ENCODE measurements at places on chromosomes 16 and 17.
A peak's percentile ranks its signal among the peaks of the same experiment; 100 is the strongest.

DNA sequence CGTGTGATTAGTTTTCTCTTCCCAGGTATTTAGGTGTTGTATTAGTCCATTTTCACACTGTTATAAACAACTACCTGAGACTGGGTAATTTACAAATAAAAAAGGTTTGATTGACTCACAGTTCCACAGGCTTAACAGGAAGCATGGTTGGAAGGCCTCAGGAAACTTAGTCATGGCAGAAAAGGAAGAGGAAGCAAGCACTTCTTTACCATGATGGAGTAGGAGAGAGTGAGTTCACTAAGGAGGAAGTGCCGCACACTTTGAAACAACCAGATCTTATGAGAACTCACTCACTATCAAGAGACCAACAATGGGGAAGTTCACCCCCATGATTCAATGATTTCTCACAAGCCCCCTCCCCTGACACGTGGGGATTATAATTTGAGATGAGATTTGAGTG is 1343.7 kb upstream of the GOT2 start:
- H3K4me1 ChIP-seq = no peaks in the 10 kb centered on the region
- H3K27ac ChIP-seq = no peak overlapping the region
- no peaks in the 10 kb centered on the region for H3K36me3 ChIP-seq
- no peak overlapping the region for H3K4me3 ChIP-seq
- H3K27me3 ChIP-seq = no peaks in the 10 kb centered on the region
- no peak for DNase-seq

- no peaks in the 10 kb centered on the region for H3K36me3 ChIP-seq
- H3K4me3 ChIP-seq = no peak overlapping the region
- no peak for DNase-seq
- no peaks in the 10 kb centered on the region for H3K4me1 ChIP-seq
- H3K27me3 ChIP-seq = no peaks in the 10 kb centered on the region
Measured at GRCh38 chr17:17525956-17526355, 29.8 kb upstream of the RASD1 start.

DNA sequence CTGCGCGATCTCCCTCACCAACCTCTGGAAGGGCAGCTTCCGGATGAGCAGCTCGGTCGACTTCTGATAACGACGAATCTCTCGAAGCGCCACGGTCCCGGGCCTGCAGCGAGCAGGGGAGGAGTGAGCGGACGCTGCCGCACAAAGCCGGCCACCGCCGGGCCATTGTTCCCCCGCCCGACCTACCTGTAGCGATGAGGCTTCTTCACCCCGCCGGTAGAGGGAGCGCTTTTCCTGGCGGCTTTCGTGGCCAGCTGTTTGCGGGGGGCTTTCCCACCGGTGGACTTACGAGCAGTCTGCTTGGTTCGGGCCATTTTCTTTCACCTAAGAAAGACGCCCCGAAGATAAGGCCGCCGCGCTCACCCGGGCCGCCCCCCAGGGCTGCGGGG is 5.8 kb upstream of the UNK start:
- peaks cover 35% of the 10 kb centered on the region for H3K4me1 ChIP-seq
- peak overlapping the region; percentile 97 for H3K27ac ChIP-seq
- peaks cover 21% of the 10 kb centered on the region for H3K36me3 ChIP-seq
- peak; percentile 65 for DNase-seq
- peak overlapping the region; percentile 86 for H3K4me3 ChIP-seq
- no peaks in the 10 kb centered on the region for H3K27me3 ChIP-seq

DNA sequence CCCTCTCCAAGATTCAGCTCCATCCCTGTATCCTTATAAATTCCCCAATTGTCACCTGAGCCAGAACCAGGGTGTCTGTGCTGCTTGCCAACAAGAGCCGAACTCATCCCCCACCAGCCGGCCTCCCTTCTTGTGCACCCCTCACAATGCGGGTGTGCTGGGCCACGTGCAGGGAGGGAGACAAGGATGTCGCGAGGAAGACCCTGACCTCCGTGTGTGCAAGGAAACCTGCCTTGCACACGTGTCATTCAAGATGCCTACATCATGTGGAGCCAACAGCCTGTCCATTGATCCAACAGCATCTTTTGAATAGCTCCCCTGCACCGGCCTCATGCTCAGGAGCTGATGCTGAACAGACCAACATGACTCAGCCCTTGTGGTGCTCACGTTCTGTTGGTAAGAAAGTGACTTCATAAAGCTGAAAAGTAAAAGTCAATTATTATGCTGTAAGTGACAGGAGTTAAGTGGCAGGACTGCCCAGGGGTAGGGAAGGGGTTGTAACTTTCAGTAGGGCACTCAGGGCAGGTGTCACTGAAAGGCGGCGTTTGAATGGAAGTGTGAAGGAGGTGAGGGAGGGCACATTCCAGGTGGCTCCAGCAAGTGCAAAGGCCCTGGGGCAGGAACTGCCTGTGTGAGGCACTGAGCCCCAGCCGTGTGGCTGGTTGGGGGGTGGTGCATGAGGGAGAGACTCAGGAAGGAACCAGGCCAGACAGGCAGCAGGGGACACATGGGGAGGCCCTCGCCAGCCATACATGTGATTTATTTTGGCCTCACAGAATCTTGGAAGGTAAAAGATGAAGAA is 302.2 kb downstream of the FOXL1 start:
- H3K27ac ChIP-seq = no peak overlapping the region
- H3K4me1 ChIP-seq = no peaks in the 10 kb centered on the region

- DNase-seq = no peak
- no peak overlapping the region for H3K4me3 ChIP-seq
- H3K27ac ChIP-seq = no peak overlapping the region
Measured at GRCh38 chr17:65095465-65095864, 38.9 kb upstream of the GNA13 start.

Measured in CD8-positive, alpha-beta memory T cell (primary cell).